GM12865 (cell line): ENCODE measurements at places on chromosomes 7 and 10.
A peak's percentile ranks its signal among the peaks of the same experiment; 100 is the strongest.

DNA sequence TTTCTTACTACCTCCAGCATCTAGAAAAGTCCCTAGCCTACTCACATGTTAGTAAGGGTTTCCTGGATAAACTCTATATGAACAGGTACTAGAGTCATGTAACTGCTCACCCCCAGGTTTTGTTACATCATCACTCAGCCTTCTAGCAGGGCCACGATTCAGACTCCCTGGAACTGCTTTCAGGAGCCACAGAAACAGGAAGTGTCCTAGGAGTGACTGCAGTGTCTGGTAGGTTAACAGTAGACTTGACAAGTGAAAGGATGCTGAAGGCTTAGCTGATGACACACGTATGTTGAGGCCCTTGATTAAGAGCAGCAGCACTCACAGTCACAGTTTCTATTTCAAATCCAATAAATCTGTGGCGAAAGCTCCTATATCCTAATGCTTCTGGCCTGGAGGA lies 101.2 kb downstream of the DNMBP start:
- DNase-seq: peak; percentile 38

- DNase-seq: no peak
These were observed 72.1 kb downstream of the PTPRE start for GRCh38 chr10:127979045-127979444.

- DNase-seq: peak; percentile 72
These were observed 107.8 kb upstream of the PPP1R3A start for GRCh38 chr7:114026486-114027089.

DNA sequence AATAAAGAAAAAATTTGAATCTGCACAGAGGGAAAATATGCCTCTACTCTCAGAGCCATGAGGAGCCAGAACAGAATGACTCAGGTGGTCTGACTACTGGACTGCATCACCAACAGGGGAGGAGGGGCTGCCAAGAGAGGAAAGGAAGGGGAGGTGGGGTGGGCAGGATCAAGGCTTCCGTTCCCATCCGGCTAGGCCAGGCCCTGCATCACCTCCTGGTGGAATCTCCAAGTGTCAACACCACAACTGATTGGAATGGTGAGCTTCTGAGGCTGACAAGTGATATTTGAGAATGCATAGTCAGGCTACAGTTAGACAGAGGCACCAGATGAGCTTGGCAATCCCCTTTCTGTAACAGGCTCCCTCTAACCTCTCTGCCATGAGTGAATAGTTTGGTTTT lies 10.4 kb upstream of the GPR26 start:
- DNase-seq: no peak

DNA sequence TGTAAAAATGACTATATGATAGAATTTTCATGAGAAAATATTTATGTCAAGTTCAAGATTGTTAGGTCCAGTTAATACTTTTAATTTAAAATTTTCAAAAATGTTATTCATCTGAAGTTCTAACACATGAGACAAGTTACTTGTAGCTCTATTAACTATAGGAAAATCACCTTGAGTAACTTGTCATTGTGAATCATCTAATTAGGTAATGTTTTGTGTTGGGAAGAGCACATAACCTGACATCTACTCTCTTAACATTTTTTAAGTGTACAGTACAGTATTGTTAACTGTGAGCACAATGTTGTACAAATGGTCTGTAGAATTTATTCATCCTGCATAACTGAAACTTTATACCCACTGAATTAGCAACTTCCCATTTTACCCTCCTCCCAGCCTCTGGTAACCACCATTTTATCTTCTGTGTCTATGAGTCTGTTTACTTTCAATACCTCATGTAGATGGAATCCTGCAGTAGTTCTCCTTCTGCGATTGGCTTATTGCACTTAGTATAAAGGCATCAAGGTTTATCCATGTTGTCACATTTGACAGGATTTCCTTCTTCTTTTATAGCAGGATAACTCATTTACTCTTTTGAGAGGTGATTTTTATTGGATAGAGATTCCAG lies 54.6 kb downstream of the ARL4A start:
- no peak for DNase-seq

DNA sequence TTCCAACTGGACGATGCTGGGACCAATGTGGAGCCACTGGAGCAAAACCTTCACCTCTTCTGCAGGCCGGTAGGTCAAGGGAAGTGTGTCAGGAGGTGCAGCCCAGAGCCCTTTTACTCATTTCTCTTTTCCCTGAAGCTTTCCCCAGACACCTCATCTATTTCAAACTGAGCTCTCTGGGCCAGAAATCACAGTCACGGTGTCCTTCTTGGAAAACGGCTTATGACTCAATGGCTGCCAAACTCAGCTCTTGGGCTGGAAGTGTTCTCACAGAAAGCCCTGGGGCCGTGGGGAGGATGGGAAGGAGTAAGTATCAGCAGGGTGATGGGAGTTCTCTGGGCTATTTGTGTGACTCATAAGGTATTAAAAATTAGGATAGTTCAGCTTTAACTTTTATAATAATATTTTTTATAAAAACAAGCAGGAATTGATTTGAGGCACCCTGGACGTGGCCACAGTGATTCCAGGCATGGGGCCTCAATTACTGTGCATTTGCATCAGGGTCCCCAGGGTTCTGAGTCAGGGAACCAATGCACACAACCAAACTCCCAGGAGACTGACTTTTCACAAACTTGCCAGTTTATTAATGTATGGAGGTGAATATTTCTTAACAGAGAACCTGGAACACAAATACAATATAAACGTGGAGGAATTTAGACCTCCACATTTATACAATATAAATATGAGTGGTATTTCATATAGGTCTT lies 187.4 kb upstream of the TMEM72 start:
- no peak for DNase-seq

GRCh38 chr10:45286980-45287379 lies 28.4 kb downstream of the OR13A1 start:
- DNase-seq: no peak

- DNase-seq: no peak
These were observed 255.7 kb upstream of the PPP2R2D start for GRCh38 chr10:131644864-131645658.

DNA sequence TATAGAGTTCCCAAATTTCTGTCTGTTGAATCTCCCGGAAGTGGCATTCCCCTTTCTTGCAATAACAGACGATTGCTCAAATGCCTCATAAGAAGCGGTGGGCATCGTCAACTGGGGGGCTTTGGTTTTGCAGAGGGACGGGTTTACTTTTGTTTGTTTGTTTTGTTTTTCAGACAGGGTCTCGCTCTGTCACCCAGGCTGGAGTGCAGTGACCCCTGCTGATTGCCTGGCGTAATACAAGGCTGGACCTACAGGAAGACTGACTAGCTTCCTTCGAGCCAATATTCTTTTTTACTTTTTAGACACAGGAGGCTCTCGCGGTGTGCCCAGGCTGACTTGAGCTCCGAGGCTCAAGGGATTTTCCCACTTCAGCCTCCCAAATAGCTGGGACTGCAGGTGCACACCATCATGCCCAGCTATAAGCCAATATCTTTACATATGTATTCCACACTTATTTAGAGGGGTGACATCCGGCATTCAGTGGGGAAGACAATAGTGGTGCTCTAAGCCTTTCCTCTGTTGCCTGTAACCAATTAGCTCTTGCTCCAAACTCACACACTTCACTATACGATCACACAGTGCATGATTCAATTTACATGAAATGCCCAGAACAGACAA lies 58.1 kb downstream of the FHIP2A start:
- peak; percentile 75 for DNase-seq

- DNase-seq: no peak
These were observed 22.8 kb downstream of the ARL5B start for GRCh38 chr10:18681971-18682411.

- no peak for DNase-seq
These were observed 5.0 kb downstream of the PRKAG2 start for GRCh38 chr7:151871904-151872303.

DNA sequence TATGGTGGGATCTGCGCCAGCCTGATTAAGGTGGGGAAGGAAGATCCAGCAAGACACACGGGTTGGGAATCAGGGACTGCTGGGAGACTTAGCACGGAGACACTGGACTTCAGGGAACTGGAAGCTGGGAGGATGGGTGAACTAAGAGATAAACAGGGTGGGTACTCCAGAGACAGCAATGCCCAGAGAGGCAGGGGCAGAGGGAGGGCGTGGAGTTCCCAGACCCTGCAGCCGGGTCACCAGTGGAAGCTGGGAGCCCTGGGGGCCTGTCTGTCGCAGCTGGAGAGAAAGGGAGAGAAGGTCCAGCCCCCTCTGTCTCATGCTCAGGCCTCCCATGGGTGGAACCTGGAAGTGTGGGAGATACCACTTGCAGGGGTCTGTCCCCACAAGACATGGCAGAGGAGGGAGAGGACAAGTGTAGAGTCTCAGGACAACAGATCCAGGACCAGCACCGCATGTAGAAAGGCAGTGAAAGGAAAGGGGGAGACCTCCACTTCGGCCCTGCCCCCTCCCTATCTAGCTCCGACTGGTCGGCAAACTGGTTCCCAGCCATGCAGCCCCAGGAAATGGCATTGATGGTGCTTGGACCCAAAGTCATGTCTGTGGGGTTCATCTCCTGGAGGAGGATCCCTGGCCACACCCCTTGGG lies 44.4 kb downstream of the AOC1 start:
- DNase-seq: no peak

GRCh38 chr7:66036382-66036781 lies 39.2 kb upstream of the ASL start:
- no peak for DNase-seq

- peak; percentile 62 for DNase-seq
These were observed 43.8 kb upstream of the RPA3 start for GRCh38 chr7:7761974-7762779.

- no peak for DNase-seq
These were observed 40.8 kb upstream of the INSIG1 start for GRCh38 chr7:155256761-155257481.

DNA sequence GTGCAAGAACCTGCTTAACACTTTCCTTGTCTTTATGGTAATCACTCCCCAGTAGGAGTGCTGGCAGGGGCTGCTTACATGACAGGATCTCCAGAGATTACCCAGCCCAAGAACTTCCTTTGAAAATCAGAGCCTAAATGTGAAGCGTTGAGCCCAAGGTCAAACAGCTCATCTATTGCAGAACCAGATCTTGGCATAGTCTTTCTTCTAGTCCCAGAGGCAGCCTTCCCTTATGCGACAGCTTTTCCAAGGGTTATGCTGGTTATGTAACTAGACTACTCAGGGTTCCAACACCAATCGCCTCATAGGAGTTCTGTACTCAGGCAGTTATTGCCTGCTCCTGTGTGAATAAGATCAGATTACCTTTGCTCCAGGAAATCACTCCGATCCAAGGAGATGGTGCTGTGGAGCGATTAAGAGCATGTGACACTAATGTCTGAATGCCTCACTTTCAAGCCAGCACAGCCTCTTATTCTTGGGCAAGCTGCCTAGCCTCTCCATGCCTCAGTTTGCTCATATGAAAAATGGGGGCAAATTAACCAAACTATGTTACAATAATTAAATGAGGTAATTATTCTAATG lies 8.4 kb upstream of the LGI1 start:
- no peak for DNase-seq

GRCh38 chr10:64708884-64709681 lies 1187.9 kb downstream of the REEP3 start:
- DNase-seq: no peak

DNA sequence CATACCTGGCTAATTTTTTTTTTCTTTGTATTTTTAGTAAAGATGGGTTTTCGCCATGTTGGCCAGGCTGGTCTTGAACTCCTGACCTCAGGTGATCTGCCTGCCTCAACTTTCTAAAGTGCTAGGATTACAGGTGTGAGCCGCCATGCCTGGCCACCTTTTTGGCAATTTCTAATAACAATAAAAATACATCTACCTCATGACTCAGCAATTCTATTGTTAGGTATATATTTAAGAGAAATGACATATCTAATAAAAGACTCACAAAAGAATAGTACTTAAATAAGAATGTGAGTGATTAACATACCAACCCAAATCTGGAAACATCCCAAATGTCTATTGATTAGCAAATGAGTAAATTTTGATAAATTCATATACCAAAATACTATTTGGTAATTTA lies 103.6 kb upstream of the PPP1R9A start:
- no peak for DNase-seq

GRCh38 chr10:110413049-110413783 lies 84.5 kb upstream of the DUSP5 start:
- peak; percentile 63 for DNase-seq

GRCh38 chr7:5997210-5997808 lies 11.5 kb downstream of the PMS2 start:
- peak; percentile 70 for DNase-seq

GRCh38 chr10:110399106-110399964 lies 94.6 kb upstream of the SMNDC1 start:
- no peak for DNase-seq

DNA sequence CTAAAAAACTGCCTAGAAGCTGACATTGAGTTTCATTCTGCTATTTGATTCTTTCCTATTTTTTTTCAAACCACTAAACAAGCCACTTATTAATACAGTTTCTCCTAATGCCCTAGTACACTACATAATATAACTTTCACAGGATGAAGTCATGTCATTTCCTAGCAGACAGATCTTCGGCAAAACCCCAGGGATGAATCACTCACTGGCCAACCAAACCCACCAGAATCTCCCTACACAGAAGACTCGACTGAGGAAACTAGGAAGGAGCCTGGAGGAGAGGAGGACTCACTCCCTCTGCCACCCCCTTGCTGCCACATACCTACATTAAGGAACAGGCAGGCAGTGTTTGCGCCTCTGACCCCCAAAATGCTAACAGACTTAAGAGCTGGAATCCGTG lies 33.4 kb downstream of the XPNPEP1 start:
- no peak for DNase-seq

DNA sequence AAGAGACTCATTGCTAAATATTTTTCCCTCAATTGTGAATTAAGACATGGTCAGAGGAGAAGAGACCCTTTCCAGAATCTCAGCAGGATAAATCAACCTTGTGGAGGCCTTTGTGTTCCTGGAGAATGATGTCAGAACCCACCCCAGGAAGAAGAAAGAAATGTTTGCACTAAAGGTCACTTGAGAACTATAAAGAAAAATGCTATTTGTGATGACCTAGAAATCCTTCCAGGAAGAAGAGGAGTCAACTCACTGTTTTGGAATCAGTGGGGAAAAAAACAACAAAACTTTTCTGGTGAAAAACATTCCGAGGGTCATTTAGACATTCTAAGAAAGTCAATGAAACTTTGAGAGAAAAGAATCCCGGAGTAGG lies 129.1 kb upstream of the ANKRD1 start:
- DNase-seq: no peak

DNA sequence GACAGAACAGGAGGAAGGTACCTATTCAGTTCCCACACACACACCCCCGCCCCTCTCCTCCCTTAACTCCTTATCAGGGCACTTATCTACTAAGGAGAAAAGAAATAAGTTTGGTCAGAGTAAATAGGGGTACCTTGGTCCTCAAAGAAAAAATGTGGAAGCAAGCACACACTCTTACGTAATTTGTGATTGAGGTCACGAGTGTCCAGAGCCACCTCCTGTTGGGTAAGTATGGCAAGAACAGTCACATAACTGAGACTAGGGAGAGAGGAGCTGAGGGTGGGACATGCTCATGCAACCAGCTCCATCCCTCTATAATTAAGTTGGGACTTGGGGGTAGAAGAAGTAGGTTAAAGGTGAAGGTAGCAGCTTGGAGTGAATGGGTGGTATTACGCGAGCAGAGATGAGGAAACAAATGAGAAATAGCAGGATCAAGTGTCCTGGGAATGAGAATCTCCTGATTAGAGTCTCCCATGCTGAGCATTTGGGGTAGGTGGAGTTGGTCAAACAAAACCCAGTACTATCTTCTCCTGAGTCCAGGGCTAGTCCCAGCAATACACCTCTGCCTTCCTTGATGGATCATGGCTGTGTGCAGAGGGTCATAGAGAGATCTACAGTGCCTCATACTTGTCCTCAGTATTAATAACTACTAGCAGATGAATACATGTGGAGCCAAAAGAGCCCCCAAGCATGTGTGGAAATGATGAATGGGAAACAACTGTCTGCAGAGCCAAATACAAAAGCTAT lies 77.1 kb downstream of the GSAP start:
- DNase-seq: no peak
